ENCODE measurements at places on chromosomes 6 and 20.

DNA sequence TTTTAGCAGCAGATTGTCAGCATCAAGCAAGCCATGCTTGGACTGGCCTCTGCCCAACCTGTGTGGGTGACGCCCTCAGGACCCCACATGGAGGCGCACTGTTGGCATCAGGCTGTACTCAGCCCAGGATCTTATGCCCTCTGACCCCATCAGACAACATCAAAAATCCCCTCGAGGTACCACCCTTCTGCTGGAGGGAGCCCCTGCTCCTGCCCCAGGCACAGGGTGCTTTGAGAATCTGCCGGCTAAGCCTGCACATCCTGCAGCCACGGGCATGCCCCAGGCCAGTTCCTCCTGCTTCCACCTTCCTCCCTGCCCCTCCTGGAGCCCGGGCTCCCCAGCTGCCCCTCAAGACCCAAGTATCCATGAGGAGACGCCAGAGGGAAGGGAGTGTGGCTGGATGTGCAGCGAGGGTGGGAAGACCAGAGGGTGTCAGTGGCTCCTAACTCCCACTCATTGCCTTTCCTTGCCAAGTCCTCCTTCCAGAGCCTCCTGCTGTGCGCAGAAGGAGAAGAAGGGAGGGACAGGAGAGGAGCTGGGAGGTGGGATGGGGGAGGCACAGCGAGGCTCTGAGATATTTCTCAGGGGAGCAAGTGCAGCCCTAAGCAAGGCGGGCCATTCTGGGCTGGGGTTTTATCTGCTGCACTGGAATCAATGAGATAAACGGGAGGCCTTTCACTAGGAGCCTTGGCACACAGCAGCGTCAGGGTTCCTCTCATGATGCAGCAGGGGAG lies 77.4 kb upstream of the CST7 start:
- DNase-seq = no peak

GRCh38 chr6:50952092-50952907 lies 133.6 kb downstream of the TFAP2B start:
- DNase-seq = no peak

- no peak for DNase-seq
Measured at GRCh38 chr20:56378386-56378785, 13.6 kb downstream of the AURKA start.

DNA sequence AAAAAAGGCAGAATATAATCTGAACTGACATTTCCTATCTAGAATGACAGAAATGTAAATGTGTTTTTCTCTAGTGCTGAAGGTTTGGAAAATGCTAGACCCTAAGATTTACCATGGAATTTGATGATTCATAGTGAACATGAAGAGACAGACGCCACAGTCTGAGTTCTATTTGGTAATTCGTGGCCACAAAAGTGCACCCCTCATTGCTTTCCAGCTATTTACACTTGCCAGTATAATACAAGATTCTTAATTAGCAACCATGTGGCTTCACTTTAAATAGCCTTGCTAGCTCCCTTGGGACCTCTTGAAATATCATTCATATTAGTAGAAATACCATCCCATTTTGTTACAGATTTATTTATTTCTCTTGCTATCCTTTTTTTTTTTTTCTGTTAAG lies 636.8 kb downstream of the PRKN start:
- no peak for DNase-seq

DNA sequence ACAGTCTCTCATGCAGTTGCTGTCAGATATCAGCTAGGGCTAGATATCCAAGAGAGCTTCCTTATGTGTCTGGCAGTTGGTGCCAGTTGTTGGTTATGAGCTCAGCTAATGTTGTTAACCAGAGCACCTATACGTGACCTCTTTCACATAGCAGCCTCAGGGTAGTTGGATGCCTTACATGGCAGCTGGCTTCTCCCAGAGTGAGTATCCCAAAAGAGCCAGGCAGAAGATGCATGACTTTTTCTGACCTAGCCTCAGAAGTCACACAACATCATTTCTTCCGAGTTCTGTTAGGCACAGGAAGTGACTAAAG lies 175.7 kb downstream of the VEGFA start:
- no peak for DNase-seq

GRCh38 chr6:13866301-13866700 lies 51.9 kb upstream of the MCUR1 start:
- DNase-seq = no peak

- DNase-seq = no peak
Measured at GRCh38 chr6:47000842-47001241, 41.3 kb downstream of the ADGRF1 start.

GRCh38 chr6:36727505-36728021 lies 29.9 kb downstream of the RAB44 start:
- no peak for DNase-seq

DNA sequence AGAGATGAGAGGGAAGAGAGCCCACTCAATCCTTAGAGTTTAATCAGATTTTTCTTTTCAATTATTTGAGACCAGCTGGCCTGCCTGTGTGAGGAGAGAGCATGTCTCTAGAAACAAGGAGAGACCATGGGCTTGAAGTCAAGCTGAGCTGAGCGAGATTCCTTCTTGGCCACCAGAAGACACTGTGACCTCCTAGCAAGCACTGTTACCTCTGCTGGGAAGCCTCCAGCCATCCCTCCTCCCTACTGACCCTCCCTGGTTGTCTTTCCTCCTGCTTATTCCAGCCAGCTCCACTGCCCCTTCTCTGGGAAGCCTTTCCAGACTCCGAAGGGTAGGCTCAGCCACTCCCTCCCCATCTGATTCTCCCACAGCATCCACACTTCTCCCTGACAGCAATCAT lies 110.0 kb downstream of the SCML4 start:
- no peak for DNase-seq

DNA sequence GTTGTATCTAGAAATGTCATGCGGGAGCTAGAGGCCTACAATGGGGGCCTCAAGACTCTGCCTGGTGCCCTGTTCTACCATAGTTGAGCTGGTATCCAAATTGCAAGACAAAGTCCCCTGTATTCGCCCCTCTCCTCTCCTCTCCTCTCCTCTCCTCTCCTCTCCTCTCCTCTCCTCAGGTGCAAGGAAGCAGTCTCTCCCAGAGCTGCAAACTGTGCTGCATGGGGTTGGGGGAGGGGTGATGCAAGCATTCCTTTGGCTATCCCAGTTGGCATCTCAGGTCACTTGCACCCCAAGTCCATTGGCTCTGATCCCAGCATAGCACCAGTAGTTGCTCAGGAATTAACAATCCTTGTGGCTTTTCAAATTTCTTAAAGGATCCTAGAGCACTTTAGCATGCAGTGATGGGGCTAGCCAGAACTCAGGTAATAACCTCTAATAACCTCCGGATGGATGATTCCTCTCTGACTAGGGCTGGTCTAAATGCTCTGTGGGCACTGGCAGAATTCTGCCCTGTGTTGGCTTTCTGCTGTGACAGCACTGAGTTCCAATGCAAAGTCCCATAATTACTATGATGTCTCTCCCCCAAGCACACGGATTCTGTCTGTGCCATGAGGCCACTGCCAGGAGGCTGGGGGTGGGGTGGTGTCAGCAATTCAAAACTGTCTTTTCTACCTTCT lies 35.3 kb downstream of the TAF11 start:
- no peak for DNase-seq
